ENCODE measurements at places on chromosomes 16 and 17. TPM values are rescaled to one million over a fixed set of nuclear protein-coding genes. Genes with fewer than 3 reads are reported as not detected.

- DNase-seq, result no peak
These were observed 103.9 kb upstream of the FAM20A start for GRCh38 chr17:68704871-68705713.

DNA sequence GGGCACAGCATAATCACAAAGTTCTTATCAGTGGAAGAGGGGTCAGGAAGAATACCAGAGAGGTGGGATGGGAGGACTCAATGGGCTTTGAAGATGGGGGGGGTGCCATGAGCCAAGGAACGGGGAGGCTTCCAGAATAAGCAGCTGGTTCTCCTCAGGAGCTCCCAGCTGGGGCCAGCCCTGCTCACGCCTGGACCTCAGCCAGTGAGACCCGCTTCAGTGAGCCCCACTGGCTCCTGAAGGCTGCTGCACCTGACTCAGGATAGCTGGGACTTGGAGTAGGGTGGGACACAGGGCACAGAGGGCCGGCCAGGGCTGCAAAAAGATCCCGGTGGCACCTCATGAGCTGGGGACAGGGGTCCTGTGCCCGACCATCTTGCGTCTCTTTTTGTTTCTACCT, 24.4 kb upstream of the ZC3H18 start:
- no peak for DNase-seq

DNA sequence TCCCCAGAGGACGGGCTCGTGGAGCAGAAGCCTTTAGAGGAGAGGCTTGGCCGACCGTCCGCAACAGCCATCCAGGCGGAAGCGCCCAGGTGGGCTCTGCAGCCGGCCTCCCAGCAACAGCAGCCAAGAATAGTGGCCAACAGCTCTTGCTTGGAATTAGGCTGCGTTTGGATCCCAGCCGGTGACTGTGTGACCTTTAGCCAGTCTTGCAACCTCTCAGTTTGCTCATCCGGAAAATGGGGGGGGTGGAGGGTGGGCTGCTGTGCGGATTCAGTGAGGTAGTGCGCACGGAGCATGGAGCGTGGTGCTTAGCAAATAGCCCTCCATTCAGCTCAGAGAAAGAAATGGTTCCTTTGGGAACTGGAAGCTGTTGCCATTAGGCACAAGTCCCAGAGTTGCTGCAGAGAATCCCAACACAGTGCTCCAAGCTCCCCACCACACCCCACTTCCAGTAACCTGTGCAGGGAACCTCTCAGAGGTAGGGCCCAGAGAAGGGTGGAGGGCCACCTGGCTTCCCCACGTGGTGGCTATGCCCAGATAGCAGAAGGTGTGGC, 46.7 kb downstream of the RTN4RL1 start:
- DNase-seq, result no peak

DNA sequence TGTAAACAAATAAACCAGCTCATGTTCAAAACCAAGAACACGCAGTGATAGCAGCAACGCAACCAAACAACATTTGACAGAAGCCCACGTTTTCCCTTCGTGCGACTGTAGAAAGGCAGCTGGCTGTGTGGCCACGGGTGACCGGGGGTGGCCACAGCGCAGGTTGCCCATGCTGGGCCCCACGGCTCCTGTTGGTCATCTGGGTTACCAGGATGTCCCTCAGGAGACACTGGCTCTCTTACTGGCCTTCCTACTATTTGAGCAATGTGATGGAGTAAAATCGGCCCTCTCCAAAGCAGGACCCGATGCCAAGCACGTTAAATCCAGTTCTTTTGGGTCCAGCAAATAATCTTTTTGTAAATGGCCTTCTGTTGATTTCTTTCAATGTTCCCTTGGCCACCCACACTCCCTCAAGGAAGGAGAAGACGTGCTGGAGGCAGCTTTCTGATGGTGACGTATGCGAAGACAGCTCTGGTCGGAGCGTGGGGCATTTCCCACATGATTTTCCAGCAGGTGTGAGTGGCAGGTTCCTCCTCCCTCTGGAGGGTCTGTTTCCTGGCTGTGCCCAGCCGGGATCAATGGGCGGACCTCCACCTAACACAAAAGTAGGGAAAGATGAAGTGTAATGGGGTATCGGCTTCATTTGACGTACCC, 143.1 kb upstream of the CHMP6 start:
- DNase-seq, result no peak

DNA sequence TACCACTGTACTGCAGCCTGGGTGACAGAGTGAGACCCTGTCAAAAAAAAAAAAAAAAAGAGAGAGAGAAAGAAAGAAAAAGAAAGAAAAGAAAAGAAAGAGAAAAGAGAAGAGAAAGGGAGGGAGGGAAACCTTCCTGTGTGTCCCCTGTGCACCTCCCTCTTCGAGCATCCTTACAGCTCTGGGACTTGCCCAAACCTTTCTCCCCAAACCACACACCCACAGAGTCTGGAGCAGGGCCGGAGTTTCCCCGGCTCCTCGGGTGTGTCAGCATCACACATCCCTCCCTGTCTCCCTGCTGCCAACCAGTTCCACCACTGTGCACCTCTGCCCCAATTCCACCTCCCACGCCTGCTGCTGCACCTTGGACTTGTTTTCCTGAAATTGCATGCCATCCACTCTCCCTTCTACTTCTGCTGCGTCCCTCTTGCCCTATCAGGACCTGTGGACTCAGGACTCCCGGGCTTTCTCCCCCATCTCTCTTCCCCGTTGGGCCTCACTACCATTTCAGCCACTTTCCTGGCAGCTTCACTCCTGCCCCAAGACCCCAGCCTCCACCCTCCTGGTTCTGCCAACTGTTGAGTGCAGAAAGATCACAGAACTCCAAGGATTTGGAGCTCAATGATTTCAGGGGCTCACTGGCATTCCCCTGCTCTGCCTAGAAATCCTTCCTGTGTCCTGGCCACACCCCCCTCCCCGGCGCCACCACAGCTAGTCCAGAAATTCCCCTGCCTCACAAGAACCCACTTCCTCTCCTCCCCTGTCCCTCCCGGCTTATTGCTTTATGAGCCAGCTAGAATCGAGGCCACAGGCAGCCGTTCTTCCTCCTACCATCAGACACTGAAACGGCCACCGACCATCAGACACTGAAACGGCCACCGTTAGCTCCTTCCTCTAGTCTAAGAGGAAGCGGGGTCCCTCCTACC, 3.7 kb upstream of the CDK3 start:
- peak; percentile 83 for DNase-seq

DNA sequence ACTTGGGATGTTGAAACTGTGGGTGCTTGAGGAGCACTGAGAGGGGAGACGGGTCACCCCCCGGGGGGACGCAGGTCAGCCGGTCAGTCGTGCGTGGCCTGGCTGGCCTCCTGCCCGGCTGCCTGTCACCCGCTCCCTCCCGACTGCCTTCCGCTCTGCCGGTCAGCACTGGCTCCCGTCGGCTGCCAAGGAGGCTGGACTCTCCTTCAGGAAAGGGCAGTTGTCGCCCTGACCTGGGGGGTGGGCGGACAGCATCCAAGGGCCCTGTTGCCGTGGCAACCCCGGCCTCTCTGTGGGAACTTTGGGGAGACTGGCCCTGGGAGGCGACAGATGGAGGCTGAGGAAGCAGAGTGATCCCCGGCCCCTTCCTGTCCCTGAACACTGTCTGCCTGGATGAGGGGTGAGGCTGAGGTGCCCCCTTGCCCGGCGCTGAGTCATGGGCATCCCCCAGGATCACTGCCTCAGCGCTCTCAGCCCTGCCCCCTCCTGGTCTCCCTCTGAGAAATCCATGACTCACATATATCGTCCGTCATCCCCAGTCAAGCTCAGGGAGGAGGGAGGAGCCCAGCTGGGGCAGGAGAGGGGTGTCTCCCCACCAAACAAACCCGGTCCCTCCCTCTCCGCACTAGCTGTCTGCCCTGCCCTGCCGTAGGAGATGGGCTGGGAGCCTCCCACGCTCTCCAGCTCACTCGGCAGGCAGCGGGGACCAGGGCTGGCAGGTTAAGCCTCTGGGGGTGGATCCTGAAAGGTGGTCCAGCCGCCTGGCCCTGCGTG, at the start of gene ADGRG1:
TSS of gene ADGRG1 (plus strand) at position 623 of the 774 bp plus-strand sequence. CDS start 21,658 bp downstream, outside the sequence.
- DNase-seq, result peak; percentile 81

DNA sequence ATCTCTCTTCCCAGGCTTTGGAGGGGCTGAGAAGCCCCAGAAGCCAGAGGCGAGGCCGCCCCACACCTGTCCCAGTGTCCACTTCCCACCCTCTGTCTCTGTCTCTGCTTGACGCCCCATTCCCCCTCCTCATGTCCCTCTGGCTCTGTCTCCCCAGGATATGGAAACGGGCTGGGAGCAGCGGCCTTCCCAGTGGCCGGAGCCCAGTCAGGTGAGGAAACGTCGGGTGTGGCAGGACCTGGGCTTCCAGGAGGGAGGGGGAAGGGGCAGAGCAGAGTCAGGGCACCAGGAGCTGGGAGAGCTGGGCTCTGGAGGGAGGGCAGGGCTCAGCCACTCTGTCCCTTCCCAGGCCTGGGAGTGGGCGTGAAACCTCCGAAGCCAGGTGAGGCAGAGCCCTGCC, 10.6 kb upstream of the PKMYT1 start:
- no peak for DNase-seq

Gene MBTD1
- total RNA-seq, result 13.1 TPM

Gene ODAD4
- total RNA-seq, result 0.76 TPM
